DMS79 treated with DMSO at 0.1 percent for 48 hours (cell line): ENCODE measurements at places on chromosomes 3 and 15.

DNA sequence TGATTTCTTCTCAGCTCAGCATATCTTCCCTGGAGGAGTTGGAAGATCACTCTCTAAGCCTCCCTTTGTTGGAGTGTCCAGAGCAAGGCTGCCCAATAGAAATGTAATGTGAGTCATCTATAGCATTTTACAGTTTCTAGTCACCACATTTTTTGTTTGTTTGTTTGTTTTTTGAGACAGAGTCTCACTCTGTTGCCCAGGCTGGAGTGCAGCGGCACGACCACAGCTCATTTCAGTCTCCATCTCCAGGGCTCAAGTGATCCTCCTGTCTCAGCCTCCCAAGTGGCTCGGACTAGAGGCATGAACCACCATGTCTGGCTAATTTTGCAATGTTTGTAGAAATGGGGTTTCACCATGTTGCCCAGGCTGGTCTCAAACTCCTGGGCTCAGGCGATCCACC lies 21.3 kb downstream of the KLHL6 start:
- peak; percentile 51 for DNase-seq

DNA sequence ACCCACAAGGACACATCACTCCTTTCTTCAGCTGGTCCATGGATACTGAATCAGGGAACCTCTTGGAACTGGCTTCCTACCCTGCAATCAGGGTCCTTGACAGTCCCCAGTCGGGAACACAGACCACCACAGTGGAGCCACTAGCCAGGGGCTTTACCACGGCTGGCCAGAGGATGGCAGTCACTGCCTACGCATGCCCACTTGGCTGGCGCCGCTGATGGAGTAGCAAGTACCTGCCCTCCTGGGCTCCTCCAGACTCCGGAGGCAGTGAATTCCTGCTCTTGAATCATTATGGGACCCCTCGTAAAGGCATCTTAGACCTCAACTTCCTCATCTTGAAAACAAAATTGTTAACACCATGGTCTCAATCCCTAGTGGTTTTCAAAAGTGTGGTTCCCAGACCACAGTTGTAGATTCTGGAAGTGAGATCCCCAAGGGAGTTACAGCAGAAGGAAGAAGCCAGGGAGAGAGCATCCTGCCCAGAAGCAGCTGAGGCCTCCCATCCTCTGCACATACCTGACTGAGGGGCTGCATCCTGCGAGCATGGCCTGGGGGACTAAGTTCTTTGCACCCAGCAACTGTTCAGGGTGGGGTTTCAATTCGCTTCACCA lies 9.1 kb upstream of the SKIC8 start:
- peak; percentile 11 for DNase-seq

- DNase-seq, result no peak
Observed at GRCh38 chr3:68288085-68288484, 633.7 kb upstream of the SUCLG2 start.

DNA sequence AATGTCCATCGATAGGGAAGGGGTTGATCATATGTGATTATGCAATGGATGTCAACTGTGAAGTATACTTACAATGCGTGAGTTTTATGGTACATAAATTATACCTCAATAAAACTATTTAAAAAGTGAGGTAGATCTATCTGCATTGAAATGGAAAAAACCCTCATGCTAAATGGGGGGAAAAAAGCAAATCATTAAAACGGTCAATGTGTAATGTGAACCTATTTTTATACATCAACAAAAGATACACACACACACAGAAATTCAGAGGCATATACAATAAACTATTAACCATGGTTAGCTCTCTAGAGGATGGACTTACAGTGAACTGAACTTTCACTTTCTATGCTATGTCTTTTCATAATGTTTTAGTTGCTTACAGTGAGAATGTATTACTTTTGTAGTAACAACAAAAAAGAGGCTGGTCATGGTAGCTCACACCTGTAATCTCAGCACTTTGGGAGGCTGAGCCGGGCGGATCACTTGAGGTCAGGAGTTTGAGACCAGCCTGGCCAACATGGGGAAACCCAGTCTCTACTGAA lies 23.1 kb downstream of the STIMATE start:
- no peak for DNase-seq

DNA sequence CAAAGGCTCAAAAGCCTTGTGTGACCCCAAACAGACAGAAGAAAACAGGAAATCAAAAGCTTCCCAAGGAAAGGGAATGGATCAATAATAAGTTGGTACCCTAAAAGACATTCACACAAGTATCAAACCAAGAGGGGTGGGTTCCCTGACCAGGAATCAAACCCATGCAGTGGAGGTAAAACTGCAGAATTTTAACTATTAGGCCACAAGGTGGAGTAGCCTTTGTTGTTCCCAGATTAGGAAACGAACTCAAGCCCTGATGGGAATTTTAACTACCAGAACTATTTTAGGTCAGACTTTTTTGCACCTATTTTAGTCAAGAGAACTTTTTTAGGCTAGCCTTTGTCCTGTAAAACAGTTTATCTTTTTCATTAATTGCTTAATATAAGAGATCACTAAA lies 31.4 kb downstream of the SETMAR start:
- DNase-seq, result no peak

DNA sequence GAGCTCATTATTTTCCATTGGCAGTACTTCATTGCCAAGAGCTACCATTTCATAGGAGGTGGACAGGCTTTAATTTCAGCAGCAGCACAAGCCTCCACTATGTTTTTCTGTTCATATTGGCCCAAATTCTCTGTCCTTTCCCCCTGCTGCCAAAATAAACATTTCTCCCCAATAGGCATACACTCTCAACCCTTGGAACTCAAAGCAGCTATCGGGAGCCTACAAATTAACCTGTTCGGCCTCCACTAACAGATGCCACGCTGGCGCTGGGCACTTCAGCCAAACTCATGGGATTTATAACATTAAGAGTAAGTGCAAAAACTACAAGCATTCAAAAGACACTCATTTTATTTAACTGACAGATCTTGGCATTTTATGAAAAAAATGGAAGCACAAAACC lies 95.7 kb downstream of the NSUN3 start:
- DNase-seq, result no peak

- DNase-seq, result no peak
Observed at GRCh38 chr3:80099559-80100066, 331.8 kb upstream of the ROBO1 start.

- DNase-seq, result no peak
Observed at GRCh38 chr3:52458770-52459545, 3.6 kb downstream of the NISCH start.

DNA sequence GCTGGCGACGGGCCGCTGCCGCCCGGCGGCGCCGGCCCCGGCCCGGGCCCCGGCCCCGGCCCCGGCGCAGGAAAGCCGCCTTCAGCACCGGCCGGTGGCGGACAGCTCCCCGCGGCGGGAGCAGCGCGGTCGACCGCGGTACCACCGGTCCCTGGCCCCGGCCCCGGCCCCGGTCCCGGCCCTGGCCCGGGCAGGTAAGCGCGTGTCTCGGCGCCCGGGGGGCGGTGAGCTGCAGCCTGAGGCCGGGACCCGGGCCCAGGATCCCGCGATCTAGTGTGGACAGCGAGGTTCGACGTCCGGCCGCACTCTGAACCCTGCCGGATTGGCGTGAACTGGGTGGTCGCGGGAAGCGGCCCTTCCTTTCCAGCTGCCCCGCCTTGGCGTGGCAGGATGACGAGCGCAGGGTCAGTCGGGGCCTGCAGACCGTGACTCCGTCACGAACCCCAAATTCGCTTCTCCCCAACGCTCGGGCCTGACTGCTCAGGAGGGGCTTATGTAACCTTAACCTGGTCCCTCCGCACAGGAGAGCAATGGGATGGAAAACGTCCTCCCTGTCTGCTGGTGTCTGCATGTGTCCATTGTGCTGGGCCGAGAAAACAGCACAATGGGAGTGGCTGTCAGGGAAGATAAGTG lies 472 bp downstream of the BSN start:
- no peak for DNase-seq

- no peak for DNase-seq
Observed at GRCh38 chr3:133833267-133833666, 27.7 kb downstream of the SRPRB start.

DNA sequence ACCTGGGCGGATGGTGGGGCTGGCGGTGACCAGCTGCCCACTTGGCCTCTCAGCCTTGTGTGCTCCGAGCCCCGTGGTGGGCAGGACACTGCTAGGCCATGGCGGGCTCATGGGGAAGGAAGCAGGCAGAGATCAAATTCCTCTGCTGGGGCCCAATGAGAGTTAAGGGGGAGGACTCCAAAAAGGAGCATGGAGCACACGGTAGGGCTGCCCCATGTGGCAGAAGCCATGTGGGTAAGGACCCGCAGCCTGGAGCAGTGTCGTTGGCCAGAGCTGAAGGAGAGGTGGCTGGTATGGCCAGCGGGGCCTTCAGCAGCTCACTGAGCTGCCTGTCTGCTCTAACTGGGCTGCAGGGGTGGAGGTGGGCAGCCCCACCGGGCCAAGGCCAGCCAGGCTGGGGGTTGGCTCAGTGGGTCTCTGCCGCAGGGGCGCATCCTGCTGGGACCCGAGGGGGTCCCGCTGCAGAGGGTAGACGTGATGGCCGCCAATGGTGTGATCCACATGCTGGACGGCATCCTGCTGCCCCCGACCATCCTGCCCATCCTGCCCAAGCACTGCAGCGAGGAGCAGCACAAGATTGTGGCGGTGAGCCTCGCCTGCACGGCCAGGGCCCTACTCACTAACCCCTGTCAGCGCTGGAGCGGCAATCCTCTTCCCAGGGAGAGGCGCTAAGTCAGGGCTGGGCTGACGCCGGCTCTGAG lies 11.3 kb downstream of the STAB1 start:
- no peak for DNase-seq

- no peak for DNase-seq
Observed at GRCh38 chr3:14801668-14802380, 16.9 kb upstream of the FGD5 start.

- DNase-seq, result peak; percentile 27
Observed at GRCh38 chr3:53255775-53256703, at the start of gene TKT. TKT (minus strand) TSS chr3:53256022; CDS start chr3:53255942, 80 bp downstream.

DNA sequence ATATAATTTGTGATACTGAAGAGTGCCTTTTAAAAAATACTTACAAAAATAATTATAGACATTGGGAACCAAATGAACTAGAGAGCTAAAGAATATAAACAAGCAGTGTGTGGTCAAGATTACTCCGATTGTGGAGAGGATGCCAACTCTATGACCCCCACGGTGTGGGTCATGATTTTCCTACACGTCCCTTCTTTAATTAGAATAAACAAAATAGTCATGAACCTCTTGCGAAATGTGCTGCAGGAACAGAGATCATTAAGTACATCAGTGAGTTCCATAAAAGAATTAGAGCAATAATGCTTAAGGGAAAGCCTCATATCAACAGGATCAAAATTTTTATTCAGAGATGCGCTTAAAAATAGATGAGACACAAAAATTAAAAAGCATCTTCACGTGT lies 476.6 kb upstream of the ROBO1 start:
- no peak for DNase-seq

DNA sequence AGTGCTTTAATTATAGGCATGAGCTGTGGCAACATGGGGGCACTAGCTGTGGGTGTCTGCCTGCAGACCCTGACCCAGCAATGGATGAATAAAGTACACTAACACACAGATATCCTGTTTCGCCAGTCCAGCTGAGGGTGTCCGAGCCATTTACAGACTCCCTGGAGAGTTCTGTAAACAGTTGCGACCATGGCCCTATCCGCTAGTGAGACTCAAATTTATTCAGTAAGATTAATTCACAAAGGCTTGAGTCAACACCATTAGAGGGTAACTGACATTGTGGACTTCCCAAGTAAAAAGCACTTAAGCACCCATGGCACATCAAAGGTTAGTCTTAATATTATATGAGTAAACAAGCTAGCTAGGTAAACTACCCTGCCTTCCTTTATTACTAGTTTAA lies 161.6 kb downstream of the TBL1XR1 start:
- no peak for DNase-seq

- DNase-seq, result no peak
Observed at GRCh38 chr3:71652781-71653413, 69.4 kb upstream of the FOXP1 start.

GRCh38 chr3:180358179-180358578 lies 243.8 kb upstream of the TTC14 start:
- DNase-seq, result no peak

- no peak for DNase-seq
Observed at GRCh38 chr15:29636140-29636539, 186.1 kb downstream of the TJP1 start.

DNA sequence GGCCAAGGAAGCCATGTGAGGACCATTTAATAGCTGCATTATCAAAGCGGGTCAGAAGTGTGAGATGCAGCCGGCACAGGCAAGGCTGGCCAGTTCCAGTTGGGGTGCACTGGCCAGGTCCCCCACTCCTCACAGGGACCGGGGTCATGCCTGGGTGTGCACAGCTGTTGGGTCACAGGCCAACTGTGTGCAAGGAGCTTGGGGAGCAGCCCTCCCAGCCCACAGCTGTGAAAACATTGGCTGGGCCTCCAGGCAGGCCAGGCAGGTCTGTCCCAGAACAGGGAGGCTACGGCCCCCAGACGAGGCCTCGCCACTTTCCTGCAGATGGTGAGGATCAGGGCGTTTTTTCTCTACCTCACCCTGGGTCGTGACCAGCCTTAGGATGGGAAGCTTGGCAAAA lies 521.0 kb downstream of the NTRK3 start:
- no peak for DNase-seq

- no peak for DNase-seq
Observed at GRCh38 chr15:98308117-98308516, 340.2 kb upstream of the IGF1R start.

- no peak for DNase-seq
Observed at GRCh38 chr3:10398341-10398740, 77.4 kb upstream of the SEC13 start.

- no peak for DNase-seq
Observed at GRCh38 chr3:174220775-174221554, 638.2 kb upstream of the NAALADL2 start.

- no peak for DNase-seq
Observed at GRCh38 chr3:50182533-50183099, 8.8 kb upstream of the GNAT1 start.

DNA sequence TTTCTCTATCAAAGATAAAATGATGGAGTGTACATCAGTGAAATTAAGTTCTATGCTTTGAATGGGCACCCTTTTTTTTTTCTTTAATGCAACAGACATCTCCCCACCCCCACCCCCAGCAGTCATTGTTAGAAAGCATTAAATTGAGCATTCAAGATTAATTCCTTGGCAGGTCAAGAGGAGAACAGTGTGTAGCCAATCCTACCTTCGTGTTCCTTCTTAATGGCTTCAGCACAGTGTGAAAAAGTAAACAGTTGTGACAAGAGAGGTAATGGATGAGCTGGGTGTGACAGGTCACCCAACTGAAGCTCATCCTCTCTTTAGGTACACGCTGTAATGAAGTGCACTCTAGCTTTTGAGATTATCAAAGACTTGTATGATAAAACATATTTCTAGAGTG lies 198.5 kb upstream of the RARB start:
- DNase-seq, result peak; percentile 3

DNA sequence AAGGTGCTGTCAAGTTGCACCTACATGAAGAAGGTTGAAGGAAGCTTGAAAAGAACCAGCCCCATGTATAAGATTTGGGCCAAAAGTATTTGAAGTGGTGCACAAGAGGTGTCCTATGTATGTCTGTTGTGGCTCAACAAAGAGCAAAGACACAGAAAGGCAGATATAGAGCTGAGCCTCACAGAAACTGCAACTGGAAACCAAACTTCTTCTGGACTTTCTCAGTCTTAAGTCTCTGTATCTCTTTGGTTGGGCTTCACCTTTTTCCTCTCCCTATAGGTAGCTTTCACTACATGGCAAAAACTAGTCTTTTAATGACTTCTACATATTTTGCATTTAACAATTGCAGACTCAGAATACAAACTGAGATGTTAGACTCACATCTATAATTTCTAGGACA lies 8.8 kb upstream of the CMC1 start:
- no peak for DNase-seq

- no peak for DNase-seq
Observed at GRCh38 chr3:25465266-25465860, 37.3 kb downstream of the RARB start.
